ENCODE measurements at places on chromosomes 2 and 18.
A peak's percentile ranks its signal among the peaks of the same experiment; 100 is the strongest.

DNA sequence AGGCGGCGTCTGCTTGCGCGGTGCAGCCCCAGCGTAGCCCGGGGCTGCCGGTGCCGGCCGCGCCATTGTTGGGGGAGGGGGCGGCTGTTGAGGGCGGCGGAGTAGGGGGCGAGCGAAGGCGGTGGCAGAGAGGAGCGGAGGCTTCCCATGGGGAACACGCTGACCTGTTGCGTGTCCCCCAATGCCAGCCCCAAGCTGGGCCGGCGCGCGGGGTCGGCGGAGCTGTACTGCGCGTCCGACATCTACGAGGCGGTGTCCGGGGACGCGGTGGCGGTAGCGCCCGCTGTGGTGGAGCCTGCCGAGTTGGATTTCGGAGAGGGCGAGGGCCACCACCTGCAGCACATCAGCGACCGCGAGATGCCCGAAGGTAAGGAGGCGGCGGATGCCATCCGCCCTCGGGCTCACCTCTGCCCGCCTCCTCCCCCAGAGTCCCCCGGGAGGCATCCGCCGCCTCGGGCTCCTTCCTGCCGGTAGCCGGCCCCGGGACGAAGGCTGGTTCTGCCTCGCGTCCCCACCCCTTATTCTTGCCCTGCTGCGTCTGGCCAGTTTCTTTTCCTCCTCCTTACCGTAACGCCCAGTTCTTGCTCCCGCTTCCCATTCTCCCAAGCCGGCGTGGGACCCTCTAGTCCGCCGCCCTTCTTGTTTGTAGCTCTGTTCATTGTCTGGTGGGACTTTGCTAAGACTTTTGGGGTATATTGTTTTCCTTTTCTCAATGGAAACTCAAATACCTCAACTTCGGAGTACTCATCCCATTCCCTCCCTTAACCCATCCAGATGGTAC lies 500 bp downstream of the CCNYL1 start:
- DNase-seq = no peak

DNA sequence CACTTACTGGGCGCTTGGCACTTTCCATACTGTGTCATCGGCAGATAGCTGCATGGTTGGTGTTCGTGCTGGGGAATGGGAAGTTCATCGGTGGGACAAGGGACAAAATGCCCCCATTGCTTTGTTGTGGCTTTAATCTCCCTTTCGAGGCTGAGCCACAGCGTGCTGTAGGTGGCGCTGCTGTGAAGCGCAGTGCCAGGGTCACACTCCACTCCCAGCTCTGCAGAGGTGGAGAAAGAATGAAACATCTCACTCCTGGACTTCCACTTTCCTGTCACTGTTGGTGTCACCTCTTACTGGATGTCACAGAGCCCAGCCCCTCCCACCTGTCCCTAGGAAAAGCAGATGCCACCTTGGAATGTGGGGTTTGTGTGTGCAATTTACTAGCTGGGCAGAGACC lies 8.7 kb downstream of the TYMS start:
- DNase-seq = no peak

DNA sequence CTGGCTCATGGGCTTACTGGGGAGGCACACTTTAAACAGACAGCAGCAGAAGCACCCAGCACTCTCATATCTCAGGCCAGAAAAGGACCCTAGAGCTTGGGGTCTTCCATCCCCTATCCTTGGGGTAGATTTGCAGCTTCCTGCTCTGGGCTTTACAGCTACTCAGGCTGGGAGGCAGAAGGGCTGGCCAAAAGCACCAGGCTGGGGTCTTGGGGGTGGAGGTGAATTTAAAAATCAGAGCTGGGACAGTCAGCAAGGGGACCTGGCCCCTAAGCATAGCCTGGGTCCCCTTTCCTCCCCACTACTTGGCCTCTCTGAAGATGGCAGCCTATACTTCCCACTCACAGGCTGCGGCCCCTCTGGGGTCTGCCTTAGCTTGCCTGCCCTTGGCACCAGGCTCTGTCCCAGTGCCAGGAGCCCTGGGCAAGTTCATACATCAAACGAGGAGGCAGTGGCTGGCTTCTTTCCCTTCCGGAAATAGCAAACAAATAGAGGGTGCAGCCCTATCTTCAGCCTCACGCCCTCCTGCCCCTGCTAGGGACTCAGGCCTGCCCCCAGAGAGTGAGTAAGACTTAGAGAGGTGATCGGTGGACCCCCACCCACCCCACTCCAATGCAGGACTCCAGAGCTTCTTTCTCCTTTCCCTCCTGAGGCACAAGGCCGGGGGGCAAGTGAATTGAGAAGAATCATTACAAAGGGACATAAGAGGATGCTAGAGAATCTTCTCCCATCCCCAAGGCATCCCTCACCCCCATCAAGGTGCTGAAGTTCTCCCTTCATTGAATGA lies 26.0 kb upstream of the TNS1 start:
- no peak for DNase-seq

GRCh38 chr2:197071790-197072436 lies 145.4 kb upstream of the PGAP1 start:
- no peak for DNase-seq

- no peak for DNase-seq
Observed at GRCh38 chr2:183996825-183997793, 601.2 kb upstream of the ZNF804A start.

DNA sequence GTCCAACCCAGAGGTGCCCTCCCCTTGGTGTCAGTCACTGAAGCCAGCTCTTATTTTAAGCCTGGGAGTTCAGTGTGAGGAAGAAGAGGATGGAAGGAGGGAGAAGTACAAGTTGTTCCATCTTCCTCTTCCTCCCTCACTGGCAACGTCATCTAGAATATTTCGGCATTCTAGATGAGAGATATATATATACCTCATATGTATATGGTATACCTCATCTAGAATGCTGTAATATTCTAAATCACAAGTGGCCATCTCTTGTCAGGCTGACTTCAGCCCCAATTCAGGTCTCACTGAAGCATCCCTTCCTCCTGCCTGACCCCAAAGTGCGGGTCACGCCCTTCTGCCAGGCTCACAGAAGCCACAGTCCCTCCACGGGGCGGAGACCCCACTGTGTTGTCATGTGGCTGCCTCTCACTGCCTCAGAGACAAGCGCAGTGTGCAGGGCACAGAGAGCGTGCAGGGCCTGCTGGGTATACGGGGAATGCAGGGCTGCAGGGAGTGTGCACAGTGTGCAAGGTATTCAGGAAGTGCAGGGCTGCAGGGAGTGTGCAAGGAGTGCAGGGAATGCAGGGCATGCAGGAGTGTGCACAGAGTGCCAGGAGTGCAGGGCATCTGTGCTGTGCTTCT lies 32.8 kb upstream of the B3GNT7 start:
- no peak for DNase-seq

DNA sequence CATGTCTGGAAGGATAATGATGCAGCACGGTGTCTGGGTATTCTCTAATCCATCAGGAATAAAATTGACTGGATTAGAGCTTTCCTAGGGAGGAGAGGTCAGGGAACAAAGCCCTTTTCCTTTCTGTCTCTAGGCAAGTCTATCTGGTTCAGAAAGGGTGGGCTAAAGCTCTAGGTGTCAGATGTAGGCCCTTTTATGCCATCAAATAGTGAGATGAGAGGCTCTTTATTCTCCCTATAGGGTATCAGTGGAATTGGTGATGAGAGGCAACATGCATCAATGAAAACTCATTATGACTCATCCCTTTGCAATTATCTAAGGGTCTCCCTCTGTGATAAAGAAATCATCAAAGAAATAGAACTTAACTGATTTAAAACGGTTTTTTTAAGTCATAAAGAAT lies 328.0 kb upstream of the CRIM1 start:
- no peak for DNase-seq

DNA sequence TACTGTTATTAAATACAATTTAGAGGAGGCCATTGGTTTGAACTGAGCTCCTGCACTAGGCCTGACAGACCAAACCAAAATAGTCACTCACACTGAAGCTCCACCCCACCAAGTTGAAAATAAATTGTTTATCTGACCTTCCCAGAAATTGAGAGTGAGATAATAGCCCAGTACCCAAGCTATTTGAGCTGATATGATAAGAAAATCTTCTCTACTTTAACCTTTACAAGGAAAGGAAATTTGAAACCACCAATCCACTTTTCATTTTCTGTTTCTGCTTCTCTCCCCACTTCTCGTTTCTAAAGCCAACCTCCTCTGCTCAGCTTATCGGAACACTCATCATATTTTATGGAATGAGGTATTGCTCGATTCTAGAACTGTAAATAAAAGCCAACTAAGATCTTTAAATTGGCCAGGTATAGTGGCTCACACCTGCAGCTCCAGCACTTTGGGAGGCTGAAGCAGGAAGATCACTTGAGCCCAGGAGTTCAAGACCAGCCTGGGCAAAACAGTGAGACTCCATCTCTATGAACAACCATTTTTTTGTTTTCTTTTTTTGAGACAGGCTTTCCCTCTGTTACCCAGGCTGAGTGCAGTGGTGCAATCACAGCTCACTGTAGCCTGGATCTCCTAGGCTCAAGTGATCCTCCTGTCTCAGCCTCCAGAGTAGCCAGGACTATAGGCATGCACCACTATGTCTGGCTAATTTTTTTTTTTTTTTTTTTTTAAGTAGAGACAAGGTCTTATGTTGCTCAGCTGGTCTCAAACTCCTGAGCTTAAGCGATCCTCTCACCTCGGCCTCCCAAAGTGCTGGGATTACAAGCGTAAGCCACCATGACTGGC lies 13.3 kb upstream of the GALM start:
- DNase-seq = no peak

DNA sequence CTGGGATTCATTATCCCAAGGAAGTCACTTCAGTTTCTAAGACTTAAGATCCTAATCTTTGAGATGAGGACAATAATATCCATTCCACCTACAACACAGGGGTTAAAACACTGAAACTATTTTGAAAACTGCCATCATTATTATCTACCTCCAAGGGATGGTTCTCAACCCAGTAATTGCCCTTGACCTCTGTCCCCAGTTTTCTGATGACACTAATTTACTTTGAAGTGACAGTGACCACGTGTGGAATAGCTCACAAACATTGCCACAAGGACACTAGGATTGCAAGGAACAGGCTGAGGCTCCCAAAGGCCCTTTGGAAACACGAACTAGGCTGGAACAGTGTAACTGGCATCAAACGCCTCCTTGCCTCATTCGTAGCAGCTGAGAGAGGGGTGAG lies 78.4 kb downstream of the UXS1 start:
- DNase-seq = no peak

- DNase-seq = no peak
Observed at GRCh38 chr2:172248785-172249187, 146.1 kb upstream of the DLX2 start.

GRCh38 chr2:53362934-53363333 lies 404.7 kb upstream of the CHAC2 start:
- no peak for DNase-seq

DNA sequence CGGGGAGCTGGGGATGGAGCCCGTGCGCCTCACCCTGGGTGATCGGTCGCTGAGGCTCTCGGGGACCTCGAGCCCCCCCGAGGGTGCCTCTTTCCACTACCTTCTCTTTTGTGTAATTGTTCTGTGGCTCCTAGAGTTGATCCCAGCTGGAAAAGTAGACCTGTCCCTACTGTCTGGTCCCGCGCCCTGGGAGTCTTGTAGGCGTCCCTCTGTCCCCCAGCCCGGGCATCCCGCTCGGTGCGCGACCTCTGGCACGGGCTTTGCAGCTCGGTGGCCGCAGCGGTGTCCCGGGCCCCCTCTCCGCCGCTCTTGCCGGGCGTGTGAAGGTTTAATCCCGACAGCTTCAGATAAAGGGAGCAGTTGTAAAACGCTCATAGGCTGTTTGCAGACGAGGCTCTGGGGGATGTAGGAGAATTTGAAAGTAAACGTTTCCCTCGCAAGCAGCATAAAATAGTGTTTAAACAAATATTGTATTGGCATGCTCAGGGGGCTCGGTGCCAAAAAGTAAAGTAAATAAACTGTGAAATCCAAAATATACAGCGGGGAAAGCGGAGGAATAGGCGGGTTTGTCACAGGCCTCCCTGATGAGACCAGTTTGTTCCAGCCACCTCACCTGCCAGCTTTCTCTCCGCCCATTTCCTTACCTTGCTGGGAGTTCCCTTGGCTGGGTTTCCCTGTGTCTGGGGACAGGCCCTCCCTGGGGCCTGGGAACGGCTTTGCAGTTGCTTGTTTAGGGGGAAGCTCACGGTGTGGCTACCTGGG lies 1.9 kb downstream of the GLI2 start:
- DNase-seq = peak; percentile 84
